ENCODE measurements at places on chromosomes 7 and 10. TPM values are rescaled to one million over a fixed set of nuclear protein-coding genes. Genes with fewer than 3 reads are reported as not detected.
A peak's percentile ranks its signal among the peaks of the same experiment; 100 is the strongest.

DNA sequence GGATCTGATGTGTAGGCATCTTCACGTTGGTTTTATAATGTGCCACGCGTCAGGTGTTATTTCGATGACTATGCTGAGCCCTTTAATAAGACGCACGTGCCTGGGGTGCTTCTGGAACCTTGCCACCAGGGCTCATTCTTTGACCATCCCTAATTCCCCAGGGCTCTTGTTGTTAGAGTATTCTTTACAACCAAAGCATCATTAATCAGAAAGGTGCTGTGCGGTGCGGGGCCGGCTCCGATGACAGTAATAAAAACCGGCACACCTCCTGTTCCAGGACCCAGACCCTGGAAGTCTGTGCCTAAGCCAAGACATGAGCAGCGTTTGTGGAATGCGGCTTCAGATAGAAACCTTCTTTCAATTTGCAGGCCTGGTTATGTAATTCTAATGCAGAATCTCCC, 58.4 kb downstream of the MGMT start:
- DNase-seq: peak; percentile 34

GRCh38 chr10:127310430-127310829, 114.0 kb upstream of the INSYN2A start:
- DNase-seq: peak; percentile 2

DNA sequence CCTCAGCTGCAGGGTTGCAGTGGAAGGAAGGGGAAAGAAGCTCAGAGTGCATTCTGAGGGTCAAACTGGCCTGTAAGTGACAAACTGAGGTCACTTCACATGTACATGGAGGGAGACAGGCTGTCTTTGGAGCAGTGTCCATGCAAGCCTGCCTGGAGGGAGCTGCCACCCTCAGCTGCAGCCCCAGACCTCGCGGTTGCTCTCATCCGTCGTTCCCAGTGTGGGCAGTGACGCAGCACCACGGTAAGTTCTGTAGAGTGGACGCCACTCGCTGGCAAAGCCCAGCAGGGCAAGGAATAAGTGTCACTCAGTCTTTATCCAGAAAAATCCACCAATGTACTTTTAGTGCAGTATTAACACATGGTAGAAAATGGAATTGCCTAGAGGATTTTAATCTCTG, 225.7 kb downstream of the MGMT start:
- no peak for DNase-seq

- no peak for DNase-seq
Observed at GRCh38 chr7:11410656-11411644, 421.0 kb downstream of the THSD7A start.

GRCh38 chr7:78501064-78501463, 702.5 kb downstream of the PHTF2 start:
- DNase-seq: no peak

DNA sequence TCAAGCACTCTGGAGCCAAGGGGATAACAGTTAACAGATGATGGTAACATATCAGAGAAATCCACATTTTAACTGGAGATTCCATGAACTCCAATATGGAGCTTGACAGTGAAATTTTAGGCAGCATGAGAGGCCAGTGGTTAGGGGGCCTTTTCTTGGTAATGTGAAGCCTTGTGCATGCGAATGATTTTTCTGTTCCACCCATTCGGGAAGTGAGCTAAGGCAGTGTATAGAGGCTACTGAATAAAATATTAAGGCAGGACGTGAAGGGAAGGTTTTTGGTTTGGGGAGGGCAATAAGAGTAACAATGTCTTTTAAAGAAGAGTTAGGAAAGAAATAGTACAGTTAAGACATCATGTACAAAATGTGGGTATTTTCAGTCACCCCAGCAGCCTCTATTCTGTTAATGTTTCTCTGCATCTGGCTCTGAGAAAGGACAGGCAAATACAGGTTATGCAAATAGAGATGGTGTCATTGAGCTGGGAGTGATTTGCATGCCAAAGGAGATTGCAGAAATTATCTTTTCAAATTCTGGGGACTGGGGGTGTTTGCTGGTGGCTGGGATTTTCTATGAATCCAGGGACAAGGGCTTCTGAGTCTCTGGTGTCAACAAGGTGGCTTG, 6.8 kb upstream of the TAS2R60 start:
- no peak for DNase-seq

- no peak for DNase-seq
Observed at GRCh38 chr10:107215681-107216080, 51.2 kb upstream of the SORCS1 start.

DNA sequence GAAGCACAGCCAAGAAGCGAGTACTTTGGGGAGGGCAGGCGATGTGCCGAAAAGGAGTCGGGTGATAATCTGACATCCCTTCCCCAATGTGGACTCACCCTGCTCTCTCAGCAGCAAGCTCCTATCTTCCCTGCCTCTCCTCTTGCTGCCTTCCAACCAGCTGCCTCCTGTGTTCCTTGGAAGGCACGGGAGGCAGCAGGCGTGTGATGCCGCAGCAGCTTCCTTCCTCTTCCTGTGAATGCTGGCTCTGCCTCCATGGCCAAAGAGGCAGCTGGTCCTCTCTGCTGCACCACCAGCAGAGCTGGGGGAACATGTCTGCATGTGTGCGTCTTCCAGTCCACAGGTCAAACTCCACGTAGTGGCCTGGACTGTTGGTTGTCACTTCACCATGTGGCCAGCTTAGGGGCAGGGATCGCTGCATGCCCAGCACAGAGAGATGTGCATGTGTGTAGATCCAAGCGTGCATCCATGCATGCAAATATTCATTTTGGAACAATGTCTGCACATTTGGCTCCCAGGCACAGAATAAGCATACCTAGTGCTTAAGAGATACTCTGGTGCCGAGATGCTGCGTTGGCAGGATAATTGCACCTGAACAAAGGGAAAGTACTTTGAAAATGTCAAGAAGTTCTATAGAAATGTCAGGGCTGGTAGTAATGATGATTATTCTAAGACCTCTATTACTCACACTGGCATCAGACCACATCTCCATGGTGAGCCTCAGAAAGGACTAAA, 499.8 kb downstream of the PLXNA4 start:
- no peak for DNase-seq

- DNase-seq: no peak
Observed at GRCh38 chr10:79013406-79013987, 55.3 kb upstream of the ZMIZ1 start.

- no peak for DNase-seq
Observed at GRCh38 chr7:73970801-73971229, 57.2 kb upstream of the ELN start.

DNA sequence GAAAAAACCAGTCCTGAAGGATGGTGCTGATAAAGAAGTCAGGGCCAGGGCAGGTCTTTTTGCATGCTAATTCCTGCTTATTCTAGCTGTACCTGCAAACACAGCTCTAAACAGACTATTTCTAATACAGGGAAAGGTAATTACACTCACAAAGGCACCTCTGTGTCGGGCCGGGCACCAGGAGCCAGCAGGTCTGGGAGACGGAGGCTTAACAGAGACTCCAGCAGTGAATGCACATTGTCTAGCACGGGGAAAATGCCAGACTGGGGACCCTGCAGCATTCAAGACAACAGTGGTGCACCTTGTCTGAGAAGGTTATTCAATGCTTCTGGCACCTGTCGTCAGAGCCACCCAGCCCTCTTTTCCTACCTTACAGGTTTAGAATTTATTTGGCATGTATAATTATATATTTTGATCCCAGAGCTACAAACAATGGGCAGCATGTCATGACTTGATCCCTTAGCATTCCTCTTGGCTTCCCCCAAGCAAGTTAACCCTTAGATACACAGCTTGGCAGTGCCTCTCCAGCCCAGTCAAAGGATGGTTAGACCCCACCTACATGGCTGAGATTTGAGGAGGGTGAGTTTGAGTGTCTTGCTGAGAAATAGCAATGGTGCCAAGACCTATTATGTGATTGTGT, 185.2 kb downstream of the SLC25A13 start:
- DNase-seq: no peak

DNA sequence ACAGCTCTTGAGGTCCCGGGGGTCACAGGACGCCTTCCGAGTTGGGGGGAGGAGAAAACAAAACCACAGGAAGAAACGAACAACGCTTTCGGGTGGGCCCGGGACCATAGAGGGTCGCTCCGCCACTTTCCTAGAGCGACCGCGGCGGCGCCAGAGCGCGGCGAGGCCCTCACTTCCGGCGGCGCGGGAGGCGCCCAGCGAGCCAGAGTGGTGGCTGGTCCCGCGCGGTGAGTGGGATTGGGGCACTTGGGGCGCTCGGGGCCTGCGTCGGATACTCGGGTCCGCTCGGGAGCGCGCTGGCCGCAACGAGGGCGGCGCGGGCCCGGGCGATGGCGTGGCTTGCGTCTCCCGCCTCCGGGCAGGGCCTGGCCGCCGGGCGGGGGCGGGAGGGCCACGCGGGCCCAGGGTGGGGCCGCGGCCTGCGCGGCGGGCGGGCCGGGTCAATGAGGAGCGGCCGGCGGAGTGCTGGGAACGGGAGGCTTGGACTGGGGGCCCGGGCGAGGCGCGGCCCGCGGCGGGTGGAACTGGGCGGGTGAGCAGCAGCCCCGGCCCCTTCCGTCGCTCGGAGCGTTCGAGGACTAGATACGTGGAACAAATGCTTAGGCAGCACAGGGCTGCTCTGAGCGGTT, at the start of gene ZNF22:
Gene ZNF22, plus strand, starts transcription at position 172 of the 629 bp plus-strand sequence. CDS start 2,446 bp downstream, outside the sequence.
- no peak for DNase-seq

GRCh38 chr7:3931843-3932242, 630.8 kb downstream of the SDK1 start:
- DNase-seq: no peak

DNA sequence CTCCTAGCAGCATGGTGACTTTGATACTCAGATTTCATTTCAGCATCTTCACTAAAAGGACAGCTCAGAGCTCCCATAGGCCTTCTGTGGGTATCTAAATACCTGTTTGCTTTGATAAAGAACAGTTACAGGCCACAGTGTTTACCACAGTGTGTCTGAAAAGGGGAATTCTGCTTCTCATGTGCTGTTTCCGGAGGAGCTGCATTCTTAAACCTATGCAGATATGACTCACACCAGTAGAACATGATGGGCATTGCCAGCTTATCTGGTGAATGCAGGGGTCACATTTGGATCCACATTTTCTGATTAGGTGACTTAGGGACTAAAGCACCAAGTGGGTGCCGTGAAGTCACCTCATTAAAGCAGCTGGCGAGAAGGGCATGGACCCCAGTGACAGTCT, 52.6 kb downstream of the TRRAP start:
- no peak for DNase-seq

- DNase-seq: no peak
Observed at GRCh38 chr10:31820096-31820495, 108.5 kb downstream of the ARHGAP12 start.

The SMO gene
- polyA plus RNA-seq: 7.6 TPM

The CLDN3 gene
- polyA plus RNA-seq: not detected

The C7orf33 gene
- not detected for polyA plus RNA-seq

The CXCL12 gene
- polyA plus RNA-seq: 201 TPM

The SPDYE1 gene
- polyA plus RNA-seq: not detected

The NEUROD6 gene
- not detected for polyA plus RNA-seq

The CYP2C19 gene
- polyA plus RNA-seq: not detected

Measured in BJ (cell line).